GM23338 (cell line): ENCODE measurements at places on chromosomes 3 and 15. TPM values are rescaled to one million over a fixed set of nuclear protein-coding genes. Genes with fewer than 3 reads are reported as not detected.
A peak's percentile ranks its signal among the peaks of the same experiment; 100 is the strongest.

GRCh38 chr3:9951962-9952805, at the start of gene PRRT3:
PRRT3 (minus strand) TSS chr3:9952408; CDS start chr3:9950115, 2,293 bp downstream.
- peak; percentile 88 for DNase-seq

DNA sequence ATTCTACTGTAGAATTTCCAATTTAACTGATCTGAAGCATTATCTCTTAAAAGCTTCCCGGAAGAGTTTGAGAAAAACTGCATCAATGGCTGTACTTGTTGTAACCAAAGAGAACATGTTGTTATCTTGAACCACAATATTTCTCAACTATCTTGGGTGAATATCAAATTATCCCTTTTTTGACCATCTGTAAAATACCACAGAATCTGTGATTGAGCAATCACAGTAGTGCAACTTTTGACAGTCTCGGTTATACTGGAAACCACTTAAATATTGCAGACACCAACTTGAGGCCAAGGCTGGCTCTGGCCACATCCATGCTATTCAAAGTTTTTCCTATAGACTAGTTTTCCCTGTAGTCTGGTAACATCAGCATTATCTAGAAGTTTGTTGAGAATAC, 842.8 kb upstream of the EPHA6 start:
- no peak for DNase-seq

DNA sequence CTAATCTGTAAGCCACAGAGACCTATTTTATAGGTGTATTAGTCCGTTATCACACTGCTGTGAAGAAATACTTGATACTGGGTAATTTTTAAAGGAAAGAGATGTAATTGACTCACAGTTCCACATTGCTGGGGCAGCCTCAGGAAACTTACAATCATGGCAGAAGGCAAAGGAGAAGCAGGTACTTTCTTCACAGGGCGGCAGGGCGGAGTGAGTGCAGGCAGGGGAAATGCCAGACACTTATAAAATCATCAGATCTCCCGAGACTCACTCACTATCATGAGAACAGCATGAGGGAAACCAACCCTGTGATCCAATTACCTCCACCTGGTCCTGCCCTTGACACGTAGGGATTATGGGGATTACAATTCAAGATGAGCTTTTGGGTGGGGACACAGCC, 108.7 kb downstream of the GALK2 start:
- DNase-seq = no peak

- DNase-seq = no peak
Measured at GRCh38 chr3:110070161-110070916, 733.0 kb upstream of the DPPA4 start.

DNA sequence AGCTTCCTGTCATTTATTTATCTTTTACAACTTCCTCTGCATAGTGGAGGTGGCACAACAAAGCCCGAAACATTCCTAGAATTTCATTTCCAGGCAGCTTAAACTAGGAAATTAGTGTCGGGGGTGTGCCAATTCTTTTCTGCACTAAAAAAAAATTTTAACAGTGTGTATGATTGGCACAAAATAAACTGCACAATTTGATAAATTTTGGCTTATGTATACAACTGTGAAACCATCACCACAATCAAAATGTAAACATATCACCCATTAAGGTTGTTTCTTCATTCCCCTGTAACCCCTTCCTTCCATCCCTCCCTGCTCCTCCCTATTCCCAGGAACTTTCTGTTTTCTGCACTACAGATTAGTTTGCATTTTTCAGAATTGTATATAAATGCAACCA, 54.7 kb downstream of the RPL39L start:
- DNase-seq = peak; percentile 12

DNA sequence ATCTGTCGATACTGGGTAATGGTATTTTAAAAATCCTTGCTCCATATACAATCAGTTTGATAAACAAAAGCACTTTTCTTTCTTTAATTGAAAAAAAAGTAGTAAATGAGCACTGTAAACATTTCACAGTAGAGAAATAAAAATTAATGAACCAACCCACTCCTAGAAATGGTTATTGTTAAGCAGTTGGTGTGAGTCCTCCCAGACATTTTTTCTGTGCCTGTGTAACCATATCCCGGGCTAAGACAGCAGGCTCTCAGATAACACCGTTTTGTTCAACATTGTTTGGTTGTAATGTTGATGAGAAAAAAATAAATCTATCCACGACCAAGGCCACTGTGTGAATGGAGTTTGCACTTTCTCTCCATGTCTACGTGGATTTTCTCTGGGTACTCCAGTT, 42.6 kb downstream of the PXK start:
- no peak for DNase-seq

DNA sequence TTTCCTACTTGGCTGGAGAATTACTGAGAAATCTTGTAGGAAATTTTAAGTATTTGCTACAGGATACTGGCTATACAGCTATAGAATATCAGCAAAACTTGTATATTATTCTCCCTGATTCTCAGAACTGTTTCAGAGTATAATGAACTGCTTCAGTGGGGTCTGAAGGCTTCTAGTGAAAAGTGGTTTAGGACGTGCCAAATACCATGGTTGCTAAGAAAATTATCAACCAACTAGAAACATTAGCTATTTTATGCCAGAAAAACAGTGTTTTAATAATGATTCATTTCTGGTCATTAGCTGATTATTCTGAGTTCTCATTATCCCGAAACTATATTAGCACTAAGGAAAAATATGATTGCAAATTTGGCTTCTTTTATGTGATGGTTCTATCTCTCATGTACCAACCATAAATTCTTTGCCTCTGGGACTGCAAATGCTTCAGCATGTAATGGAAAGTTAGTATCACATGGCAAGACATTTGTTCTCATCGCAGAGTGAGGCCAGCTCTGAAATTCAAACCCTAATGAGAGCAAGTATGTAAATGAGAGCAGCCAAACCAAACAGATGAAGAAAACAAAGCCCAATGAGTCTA, 11.0 kb upstream of the TSC22D2 start:
- no peak for DNase-seq

GRCh38 chr15:43763819-43764446, 12.8 kb downstream of the ELL3 start:
- DNase-seq = no peak

GRCh38 chr3:174397848-174398247, 461.3 kb upstream of the NAALADL2 start:
- peak; percentile 54 for DNase-seq

GRCh38 chr3:177885063-177885462, 651.2 kb upstream of the KCNMB2 start:
- no peak for DNase-seq

Gene HTR3E
- not detected in 2 replicates for total RNA-seq

Gene IQSEC1
- total RNA-seq = 36.2 and 51.9 TPM in 2 replicates

Gene LYZL4
- total RNA-seq = not detected in 2 replicates

Gene IL20RB
- 2.1 and 4.6 TPM in 2 replicates for total RNA-seq

Gene PLSCR4
- 5.2 TPM in 2 replicates for total RNA-seq

Gene IL17RE
- total RNA-seq = 3.4 and 4.3 TPM in 2 replicates

Gene GPR156
- 2.5 and 4.7 TPM in 2 replicates for total RNA-seq

Gene B2M
- 167 and 183 TPM in 2 replicates for total RNA-seq

Gene MYO5A
- total RNA-seq = 30.2 and 31.8 TPM in 2 replicates
